Activated T-cell treated with anti-CD3 and anti-CD28 coated beads for 4 hours (primary cell): ENCODE measurements at places on chromosomes 16 and 17.
A peak's percentile ranks its signal among the peaks of the same experiment; 100 is the strongest.

DNA sequence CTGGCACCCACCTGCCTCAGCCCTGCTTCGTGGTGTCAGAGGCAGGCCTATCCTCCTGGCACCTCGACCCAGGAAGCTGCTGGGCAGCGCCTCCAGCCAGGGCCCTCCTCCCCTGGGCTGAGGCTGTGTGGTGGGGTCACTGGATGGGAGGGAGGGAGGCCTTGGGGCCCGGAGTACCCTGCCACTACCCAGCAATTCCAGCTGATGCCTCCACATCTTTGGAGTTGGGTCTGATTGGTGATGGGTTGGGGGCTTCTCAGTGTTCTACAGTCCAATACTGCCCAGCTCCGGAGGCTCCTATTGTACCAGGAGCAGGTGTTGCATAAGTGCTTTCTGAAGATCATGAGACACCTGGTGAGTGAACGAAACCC, 48.0 kb downstream of the USP22 start:
- no peak for DNase-seq

DNA sequence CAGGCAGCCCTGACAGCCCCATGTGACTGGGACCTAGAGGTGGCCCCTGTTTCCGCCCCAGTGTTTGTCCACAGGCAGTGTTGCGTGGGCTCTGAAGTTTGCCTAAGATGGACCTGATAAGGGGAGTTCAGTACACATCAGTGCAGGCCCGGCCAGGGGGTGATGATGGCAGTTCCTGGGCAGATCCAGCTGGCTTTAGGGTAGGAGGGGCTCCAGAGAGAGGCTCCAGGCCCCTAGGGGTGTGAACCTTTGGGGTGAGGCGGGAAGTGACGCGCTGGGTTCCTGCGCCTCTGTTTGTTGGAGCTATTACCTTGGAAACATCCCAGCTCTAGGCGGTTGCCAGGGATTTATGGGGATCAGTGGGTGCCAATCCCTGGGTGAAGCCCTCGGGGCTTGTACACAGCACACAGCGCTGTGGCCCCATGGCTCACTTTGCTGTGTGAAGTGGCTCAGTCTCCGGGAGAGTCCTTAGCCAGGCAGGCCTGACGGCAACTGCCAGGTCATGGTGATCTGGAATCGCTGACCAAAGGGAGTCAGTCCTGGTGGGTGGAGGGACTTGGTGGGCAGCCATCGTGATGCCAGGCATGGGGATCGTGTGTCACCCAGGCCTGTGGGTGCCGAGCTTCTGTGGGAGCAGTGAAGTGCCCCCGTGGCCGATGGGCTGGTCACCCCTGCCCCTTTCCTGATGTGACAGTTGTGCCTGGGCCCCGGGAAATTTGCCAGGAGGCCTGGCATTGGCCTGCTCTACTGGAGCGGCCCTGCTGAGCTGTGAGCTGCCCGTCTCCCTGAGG, 146.1 kb downstream of the SEC14L1 start:
- no peak for DNase-seq

- DNase-seq = no peak
Measured at GRCh38 chr17:32258383-32259140, 7.1 kb upstream of the RHBDL3 start.

GRCh38 chr16:89133457-89134127, 38.0 kb upstream of the CDH15 start:
- no peak for DNase-seq

DNA sequence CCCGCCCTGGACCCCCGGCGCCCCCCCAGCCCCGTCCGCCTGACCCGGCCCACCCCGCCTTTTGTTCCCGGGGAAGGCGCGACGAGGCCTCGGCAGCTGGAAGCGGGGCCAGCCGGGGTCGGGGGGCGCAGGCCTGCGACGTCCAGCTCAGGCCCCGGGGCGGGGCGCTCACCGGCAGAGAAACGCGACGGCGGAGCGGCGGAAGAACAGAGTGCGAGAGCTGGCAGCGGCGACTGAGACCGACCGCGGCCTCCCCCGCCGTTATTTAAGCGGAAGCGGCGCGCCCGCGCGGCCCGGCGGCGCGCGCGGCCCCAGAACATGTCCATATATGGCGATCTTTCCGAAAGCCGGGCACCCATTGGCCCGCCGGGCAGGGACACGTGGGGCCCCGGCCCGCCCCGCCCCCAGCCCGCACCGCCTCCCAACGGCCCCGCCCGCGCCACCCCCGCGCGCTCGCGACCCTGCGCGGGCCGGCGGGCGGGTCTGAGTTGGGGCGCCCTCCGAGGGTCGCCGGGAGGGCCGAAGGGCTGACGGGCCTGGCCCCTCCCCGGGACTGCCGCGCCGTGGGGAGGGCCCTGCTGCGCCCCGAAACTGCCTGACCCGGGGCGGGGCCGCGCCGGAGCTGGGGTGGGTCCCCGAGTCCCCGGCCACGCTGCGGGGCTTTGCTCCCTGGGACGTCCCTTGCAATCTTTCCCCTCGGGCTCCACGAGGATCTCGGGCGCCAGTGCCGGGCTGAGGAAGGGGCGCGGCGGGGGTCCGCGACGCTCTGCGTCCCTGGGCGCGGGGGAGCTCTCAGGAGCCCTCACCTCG, at the start of gene ACTG1:
Gene ACTG1 (minus strand): TSS at position 238 of the 810 bp plus-strand sequence. CDS start 445 bp downstream, outside the sequence.
- peak; percentile 83 for DNase-seq

GRCh38 chr17:61384354-61384691, 15.3 kb upstream of the TBX2 start:
- no peak for DNase-seq

GRCh38 chr16:3654249-3654991, at the start of gene DNASE1:
Gene DNASE1, plus strand, starts transcription at chr16:3654691. Its CDS starts 683 bp downstream, at chr16:3655374.
- peak; percentile 37 for DNase-seq

- no peak for DNase-seq
Measured at GRCh38 chr17:18891541-18891940, 33.6 kb downstream of the PRPSAP2 start.

DNA sequence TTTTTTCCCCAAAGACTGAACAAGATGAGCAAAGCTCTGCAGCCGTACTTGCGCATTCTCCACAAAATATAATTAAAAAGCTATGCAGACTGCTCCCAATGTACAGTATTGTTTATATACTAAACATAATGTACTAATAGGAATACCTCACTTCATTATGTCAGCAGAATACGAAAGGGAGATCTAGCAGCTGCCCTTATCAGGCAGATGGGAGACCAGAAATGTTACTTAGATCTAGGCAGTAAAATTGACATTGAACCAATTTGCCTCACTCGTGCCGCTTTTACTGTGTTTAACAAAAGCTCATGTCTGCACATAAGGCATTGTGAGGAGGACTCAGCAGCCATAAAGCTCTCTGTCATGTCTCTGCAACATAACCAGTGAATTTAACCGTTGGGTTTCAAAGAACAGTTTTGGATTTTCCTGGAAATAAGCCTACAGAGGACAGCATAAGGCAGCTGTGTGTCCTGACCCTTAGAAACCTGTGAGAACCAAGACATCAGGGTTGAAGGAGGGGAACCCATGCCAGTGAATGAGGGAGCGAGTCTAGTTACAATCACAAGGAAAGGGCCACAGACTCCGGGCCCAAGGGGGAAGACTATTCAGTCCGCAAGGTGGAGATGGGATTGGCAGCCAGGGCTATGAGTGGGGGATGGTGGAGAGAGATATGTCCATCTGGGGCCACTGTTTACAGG, 71.4 kb downstream of the GNAO1 start:
- DNase-seq = no peak

- no peak for DNase-seq
Measured at GRCh38 chr16:87108941-87109340, 208.3 kb downstream of the C16orf95 start.

DNA sequence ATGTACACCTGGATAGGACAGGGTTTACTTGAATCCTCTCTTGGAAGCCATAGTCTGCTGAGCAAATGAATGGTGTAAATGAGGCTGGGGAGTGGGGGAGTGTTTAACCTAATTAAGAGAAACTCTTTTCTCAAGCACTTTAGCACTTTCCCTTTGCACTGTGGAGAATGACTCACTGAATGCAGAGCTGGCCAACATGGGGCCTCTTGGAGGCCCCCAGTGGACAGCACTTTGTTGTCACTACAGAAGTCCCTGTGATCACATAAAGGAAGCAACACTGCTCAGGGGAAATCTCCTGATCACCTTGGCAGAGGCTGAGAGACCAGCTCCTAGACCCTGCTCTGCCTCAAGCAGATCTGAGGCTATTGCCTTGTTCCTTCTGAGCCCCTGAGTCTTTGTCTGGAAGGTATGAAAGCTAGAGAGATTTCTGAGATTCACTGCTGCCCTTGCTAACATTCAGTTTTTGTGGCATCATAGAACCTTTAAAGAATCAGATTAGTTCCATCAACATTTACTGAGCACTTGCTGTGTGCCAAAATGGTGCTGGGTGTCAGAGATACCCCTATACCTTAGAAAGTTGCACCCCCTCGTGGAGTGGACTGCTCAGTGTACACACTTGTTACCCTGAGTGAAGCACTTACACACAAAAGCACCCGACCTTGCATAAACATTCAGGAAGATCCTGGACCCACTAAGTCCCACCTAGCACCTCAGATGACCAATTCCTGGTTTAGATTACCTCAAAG, 230.1 kb upstream of the CCL2 start:
- no peak for DNase-seq

GRCh38 chr17:61403801-61404662, 4.4 kb downstream of the TBX2 start:
- no peak for DNase-seq

DNA sequence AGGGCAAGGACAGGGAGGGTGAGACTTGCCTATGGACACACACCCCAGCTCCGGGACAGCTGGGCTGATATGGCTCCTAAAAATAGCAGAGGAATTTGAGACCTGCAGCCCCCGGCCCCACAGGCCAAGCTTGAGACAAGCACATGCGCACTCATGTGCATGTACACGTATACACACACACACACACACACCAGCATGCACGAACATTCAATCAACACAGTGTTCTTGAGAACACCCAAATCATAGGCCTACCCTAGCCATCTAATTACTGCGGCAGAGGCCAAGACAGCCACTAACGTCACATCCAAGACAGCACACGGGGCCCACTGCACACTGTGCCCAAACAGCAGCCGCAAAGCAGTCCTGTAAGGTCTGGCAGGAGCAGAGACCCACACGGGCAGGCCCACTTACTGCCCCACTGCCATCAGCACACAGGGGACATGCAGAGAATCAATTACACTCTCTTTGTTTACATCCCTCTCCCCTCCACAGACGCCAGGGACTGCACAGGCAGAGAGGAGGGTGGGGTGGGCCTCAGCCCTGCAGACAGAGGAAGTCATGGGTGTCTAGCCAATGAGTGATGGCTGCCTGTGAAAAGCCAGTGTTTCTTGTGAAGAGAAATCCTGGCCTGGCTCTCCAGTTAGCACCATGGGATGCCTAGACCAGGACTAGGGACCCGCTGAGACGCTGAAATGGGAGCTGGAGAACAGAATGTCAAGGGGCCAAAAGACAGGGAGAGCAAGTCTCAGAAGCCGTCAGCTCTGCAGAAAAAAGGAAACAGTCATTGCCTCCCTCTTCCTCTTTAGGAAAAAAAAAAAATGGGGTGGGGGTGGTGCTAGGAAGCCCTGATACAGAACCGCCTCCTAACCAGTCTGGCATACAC, 39.3 kb downstream of the MYO18A start:
- DNase-seq = no peak

DNA sequence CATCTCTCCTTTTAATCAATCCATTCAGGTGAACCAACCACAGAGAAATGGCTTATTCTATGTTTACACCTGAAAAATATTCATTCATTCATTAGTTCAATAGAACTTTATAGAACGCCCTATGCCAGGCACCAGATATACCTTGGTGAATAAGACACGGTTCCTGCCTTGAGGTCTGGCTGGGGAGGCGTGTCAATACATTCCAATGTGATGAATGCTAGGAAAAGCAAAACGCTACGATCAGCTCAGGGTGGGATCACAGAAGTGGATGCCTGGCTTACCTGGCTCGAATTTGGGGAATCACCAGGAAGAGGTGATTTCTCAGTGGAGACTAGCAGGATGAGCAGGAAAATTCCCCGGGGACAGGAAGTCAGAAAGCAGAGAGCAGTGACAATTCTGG, 17.5 kb upstream of the WFIKKN2 start:
- DNase-seq = no peak

- DNase-seq = no peak
Measured at GRCh38 chr17:42438600-42439567, 15.8 kb upstream of the CAVIN1 start.

DNA sequence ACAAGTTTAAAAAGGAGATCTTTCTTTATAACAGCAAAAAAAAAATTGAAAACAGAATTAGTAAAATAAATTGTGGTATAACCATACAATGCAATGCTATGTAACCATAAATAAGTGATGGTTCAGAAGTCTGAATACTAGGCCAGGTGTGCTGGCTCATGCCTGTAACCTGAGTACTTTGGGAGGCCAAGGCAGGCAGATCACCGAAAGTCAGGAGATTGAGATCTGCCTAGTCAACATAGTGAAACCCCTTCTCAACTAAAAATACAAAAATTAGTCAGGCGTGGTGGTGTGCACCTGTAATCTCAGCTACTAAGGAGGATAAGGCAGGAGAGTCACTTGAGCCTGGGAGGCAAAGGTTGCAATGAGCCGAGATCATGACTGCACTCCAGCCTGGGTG, 34.6 kb downstream of the CCT6B start:
- no peak for DNase-seq

GRCh38 chr16:81609323-81609892, 164.8 kb downstream of the CMIP start:
- no peak for DNase-seq
